Cerebellum (tissue), 4 donors: ENCODE measurements at places on chromosomes 3 and 15. TPM values are rescaled to one million over a fixed set of nuclear protein-coding genes. Genes with fewer than 3 reads are reported as not detected.

FBXO40 gene
- not detected for total RNA-seq

IQCB1 gene
- 33.8 TPM for total RNA-seq

KCNMB2 gene
- total RNA-seq, result 13.6 TPM

CLDN18 gene
- total RNA-seq, result 0.09 TPM

EFCC1 gene
- total RNA-seq, result 1.6 TPM

ZNF148 gene
- total RNA-seq, result 65.2 TPM

HYAL2 gene
- total RNA-seq, result 37.5 TPM

CHRNB4 gene
- 3.1 TPM for total RNA-seq

MAP2K1 gene
- total RNA-seq, result 15.8 TPM

ATP13A5 gene
- total RNA-seq, result 0.27 TPM

ACTC1 gene
- total RNA-seq, result 4.7 TPM

CASR gene
- total RNA-seq, result 0.09 TPM

MOBP gene
- total RNA-seq, result 0.73 TPM

MAN2C1 gene
- 97.6 TPM for total RNA-seq

MAGEL2 gene
- 3.4 TPM for total RNA-seq

CCDC39 gene
- total RNA-seq, result 0.54 TPM

TP53BP1 gene
- 199 TPM for total RNA-seq

ADIPOQ gene
- 0.27 TPM for total RNA-seq

CDHR4 gene
- not detected for total RNA-seq

NRG4 gene
- 2.2 TPM for total RNA-seq

P3H2 gene
- total RNA-seq, result 1.8 TPM

B4GALT4 gene
- 7.9 TPM for total RNA-seq

MRPL46 gene
- total RNA-seq, result 17.2 TPM

SLC9C1 gene
- total RNA-seq, result 0.45 TPM

THSD4 gene
- total RNA-seq, result 4.6 TPM

ACAN gene
- 0.45 TPM for total RNA-seq

CADPS gene
- 187 TPM for total RNA-seq

MNS1 gene
- 3.9 TPM for total RNA-seq
